Panc1 (cell line): ENCODE measurements at places on chromosomes 11 and 22.

DNA sequence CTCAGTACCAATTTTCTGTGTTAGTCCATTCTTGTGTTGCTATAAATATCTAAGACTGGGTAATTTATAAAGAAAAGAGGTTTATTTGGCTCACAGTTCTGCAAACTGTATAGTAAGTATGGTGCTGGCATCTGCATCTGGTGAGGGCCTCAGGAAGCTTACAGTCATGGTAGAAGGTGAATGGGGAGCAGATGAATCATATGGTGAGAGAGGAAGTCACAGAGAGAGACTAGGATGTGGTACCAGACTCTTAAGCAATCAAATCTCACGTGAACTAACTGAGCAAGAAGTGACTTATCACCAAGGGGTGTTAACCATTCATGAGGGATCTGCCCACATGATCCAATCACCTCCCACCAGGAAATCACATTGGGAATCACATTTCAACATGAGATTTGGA is 60.8 kb upstream of the ZBED5 start:
- no peaks in the 10 kb centered on the region for H3K27me3 ChIP-seq
- no peak for DNase-seq
- H3K4me1 ChIP-seq, result no peaks in the 10 kb centered on the region
- H3K36me3 ChIP-seq, result no peaks in the 10 kb centered on the region
- peak overlapping the region; percentile 5; the same call in 1 of the 2 replicates for H3K27ac ChIP-seq

- H3K4me1 ChIP-seq, result peaks cover 21% of the 10 kb centered on the region
- no peaks in the 10 kb centered on the region for H3K27me3 ChIP-seq
- no peaks in the 10 kb centered on the region for H3K36me3 ChIP-seq
Observed at GRCh38 chr22:50274311-50274710, 4.1 kb upstream of the MAPK11 start.

GRCh38 chr22:46547883-46548244 is 10.4 kb upstream of the CELSR1 start:
- H3K36me3 ChIP-seq, result no peaks in the 10 kb centered on the region
- no peak overlapping the region for H3K4me3 ChIP-seq
- no peak overlapping the region for H3K27ac ChIP-seq
- peaks cover 21% of the 10 kb centered on the region for H3K4me1 ChIP-seq
- no peak for DNase-seq
- no peaks in the 10 kb centered on the region for H3K27me3 ChIP-seq

DNA sequence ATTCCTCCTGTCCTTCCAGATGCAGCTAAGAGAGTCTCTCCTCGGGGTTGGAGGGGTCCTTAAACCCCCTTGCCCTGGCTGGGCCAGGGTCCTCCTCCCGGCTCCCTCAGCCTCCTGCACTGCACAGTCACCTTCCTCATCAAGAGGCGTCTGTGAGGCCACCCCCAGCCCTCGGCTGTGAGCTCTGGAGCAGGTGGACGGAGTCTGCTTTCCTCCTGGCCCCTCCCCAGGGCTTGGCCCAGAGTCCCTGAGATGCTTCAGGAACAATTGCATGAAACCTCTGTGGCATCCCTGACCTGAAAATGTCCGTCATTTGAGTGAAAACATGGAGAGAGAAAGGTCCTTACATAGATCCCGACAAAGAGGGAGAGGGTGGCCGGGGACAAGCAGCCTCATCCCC is 6.7 kb upstream of the FGF3 start:
- no peaks in the 10 kb centered on the region for H3K4me1 ChIP-seq
- H3K36me3 ChIP-seq, result no peaks in the 10 kb centered on the region
- no peak overlapping the region for H3K27ac ChIP-seq
- H3K27me3 ChIP-seq, result no peaks in the 10 kb centered on the region
- DNase-seq, result no peak

GRCh38 chr22:25745341-25746011 is 3.5 kb downstream of the MYO18B start:
- DNase-seq, result no peak
- H3K36me3 ChIP-seq, result no peaks in the 10 kb centered on the region
- H3K4me1 ChIP-seq, result no peaks in the 10 kb centered on the region
- H3K27me3 ChIP-seq, result no peaks in the 10 kb centered on the region; the same call in 1 of the 2 replicates

DNA sequence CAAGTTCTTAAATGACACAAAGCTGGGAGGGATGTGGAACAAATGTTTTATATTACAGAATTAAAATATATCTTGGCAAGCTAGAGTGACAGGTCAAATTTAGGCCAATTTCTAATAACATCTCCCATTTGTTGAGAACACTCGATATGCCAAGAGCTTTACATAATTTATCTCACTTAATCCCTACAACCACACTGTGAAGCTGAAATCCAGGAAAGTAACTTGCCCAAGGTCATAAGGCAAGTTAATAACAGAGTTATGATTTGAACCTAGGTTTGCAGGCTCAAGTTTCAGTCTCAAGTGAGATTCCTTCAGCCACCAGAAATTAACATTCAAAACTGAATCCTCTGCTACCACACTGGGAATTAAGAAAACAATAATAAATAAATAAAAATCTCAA is 38.3 kb downstream of the RAB30 start:
- no peak overlapping the region for H3K4me3 ChIP-seq
- no peaks in the 10 kb centered on the region for H3K36me3 ChIP-seq
- DNase-seq, result no peak
- H3K4me1 ChIP-seq, result peaks cover 21% of the 10 kb centered on the region
- H3K27me3 ChIP-seq, result no peaks in the 10 kb centered on the region

DNA sequence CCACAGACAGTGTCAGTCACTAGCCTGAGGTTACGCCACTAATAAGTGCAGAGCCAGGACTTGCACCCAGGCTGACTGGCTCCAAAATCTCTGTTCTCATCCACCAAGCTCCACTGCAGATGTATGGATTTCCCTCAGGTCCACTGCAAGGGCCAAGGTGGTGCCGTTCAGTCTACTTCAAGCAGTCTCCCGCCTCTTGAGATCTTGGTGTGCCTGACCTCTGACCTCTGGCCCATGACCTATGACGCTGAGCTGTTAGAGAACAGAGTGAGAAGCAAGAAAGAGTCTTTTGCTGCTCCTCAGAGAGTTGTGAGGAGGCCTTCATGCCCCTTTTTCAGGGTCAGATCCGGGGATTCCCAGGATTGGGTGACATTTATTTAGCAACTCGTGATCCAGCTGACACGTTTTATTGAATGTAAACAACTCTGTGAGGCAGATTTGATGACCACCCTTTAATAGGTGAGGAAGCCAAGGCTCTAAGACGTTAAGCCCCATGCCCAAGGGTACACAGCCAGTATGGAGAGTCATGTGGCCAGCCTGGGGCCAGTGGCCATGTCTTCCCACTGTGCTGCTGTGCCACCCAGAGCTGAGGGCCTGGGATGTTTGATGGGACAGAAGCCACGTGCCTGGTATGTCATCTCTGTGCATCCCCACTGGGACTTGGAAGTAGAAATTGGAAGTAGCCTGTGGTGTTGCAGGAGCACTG is 25.2 kb downstream of the DCPS start:
- no peak for DNase-seq
- no peak overlapping the region for H3K4me3 ChIP-seq
- H3K4me1 ChIP-seq, result no peaks in the 10 kb centered on the region; the same call in 1 of the 2 replicates
- H3K27me3 ChIP-seq, result no peaks in the 10 kb centered on the region
- H3K36me3 ChIP-seq, result no peaks in the 10 kb centered on the region; the same call in 1 of the 2 replicates

DNA sequence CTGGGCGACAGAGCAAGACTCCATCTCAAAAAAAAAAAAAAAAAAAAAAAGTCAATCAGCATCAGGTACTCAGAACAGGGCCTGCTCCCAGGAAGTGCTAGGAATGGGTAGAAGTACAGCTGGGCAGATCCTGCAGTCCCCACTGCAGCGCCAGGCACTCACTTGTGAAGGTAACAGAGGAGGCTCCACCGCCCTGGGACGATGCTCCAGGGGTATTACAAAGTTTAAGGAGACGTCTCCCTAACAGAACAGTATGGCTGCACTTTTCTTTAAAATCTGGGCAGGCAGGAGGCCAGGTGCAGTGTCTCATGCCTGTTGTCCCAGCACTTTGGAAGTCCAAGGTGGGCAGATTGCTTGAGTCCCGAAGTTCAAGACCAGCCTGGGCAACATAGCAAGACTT is 1449.0 kb downstream of the BRD1 start:
- H3K27ac ChIP-seq, result no peak overlapping the region
- no peaks in the 10 kb centered on the region; the same call in 1 of the 2 replicates for H3K27me3 ChIP-seq
- no peaks in the 10 kb centered on the region for H3K36me3 ChIP-seq
- H3K4me1 ChIP-seq, result no peaks in the 10 kb centered on the region

GRCh38 chr11:45592636-45593035 is 72.8 kb downstream of the CHST1 start:
- H3K4me3 ChIP-seq, result no peak overlapping the region
- H3K4me1 ChIP-seq, result no peaks in the 10 kb centered on the region

- DNase-seq, result no peak
- H3K27me3 ChIP-seq, result no peaks in the 10 kb centered on the region
Observed at GRCh38 chr11:102309621-102310541, 7.4 kb upstream of the BIRC3 start.

- H3K36me3 ChIP-seq, result no peaks in the 10 kb centered on the region
- H3K4me3 ChIP-seq, result no peak overlapping the region
- no peak overlapping the region for H3K27ac ChIP-seq
- H3K27me3 ChIP-seq, result no peaks in the 10 kb centered on the region
- H3K4me1 ChIP-seq, result peaks cover 8% of the 10 kb centered on the region; the same call in 1 of the 2 replicates
- DNase-seq, result no peak
Observed at GRCh38 chr22:24432059-24432853, 4.9 kb downstream of the ADORA2A start.

DNA sequence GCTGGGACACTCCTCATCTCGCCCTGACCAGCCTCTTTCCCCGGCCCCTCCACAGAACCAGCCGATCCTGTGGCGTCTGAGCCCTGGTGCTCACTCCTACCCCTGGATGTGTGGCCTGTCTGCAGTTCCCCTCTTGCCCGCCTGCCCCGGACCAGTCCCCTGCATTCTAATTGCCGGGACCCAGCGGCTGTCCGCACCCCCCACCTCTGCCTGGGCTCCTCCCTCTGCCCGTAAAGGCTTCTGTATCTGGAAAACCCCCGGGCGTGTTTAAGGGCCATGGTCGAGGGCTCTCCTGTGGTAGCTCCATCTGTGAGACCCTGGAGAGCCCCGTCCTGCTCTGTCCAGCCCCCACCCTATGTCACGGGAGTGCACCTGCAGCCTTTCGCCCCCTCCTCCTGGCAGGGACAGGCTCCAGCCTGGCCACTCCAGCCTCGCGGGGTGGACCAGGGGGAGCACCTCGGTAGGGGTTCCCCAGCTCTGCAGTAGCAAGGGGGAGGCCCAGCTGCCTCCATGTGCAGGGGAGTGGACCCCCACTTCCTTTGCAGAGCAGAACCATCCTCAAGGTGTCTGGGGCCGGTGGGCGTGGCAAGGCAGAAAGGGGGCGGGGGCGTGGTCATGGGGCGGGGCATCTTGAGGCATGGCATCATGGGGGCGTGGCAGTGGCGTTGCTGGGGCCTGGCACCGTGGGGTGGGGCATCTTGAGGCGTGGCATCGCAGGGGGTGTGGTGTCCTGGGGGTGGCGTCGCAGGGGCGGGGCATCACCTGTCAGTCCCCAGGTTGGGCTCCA is 430.4 kb downstream of the TBC1D22A start:
- H3K27ac ChIP-seq, result no peak overlapping the region
- H3K4me1 ChIP-seq, result no peaks in the 10 kb centered on the region
- no peaks in the 10 kb centered on the region for H3K36me3 ChIP-seq
- no peaks in the 10 kb centered on the region for H3K27me3 ChIP-seq

DNA sequence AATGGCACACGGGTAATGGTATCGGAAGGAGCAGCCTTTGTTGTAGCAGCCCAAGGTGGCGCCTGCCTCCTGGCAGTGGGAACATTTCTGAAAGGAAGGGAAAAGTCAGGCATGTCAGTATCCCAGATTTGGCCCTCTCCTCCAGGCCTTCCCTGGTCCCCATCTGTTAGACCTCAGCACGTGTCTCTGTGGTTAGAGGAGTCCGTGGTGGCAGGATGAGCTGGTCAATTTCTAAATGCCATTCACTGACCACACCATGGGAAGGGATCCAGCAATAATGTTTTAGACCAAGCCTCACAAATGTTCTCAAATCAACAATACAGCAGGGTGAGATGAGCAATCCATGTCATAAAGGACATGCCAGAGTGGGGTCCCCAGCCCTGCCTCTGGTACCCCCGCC is 49.0 kb upstream of the CYP2D6 start:
- no peak for DNase-seq
- no peak overlapping the region for H3K27ac ChIP-seq
- no peaks in the 10 kb centered on the region for H3K4me1 ChIP-seq
- no peaks in the 10 kb centered on the region; the same call in 1 of the 2 replicates for H3K36me3 ChIP-seq
